Glomerular endothelial cell (primary cell): ENCODE measurements at places on chromosomes 4 and X.

GRCh38 chr4:153116801-153117200, 87.4 kb upstream of the TRIM2 start:
- no peak for DNase-seq

DNA sequence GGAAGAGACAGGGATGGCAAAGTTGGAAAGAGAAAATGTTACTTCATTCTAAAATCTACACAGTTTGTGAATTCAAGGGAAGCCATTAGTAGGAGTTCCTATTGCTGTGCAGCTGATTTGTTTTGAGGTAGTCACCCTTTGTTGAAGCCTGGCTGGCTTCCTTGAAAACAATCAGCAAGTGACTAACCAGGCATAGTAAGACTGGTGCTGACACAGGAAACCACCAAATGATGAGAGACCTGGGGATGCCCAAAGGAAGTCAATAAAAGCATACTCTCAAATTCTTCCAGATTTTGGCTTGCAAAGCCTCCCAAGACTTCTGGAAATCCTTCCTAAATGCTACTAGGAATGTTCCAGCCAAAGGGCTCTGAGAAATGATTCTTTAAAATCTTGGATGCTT, 23.9 kb upstream of the PRDM8 start:
- DNase-seq = peak; percentile 50

- no peak for DNase-seq
Measured at GRCh38 chr4:151935411-151935810, 174.6 kb upstream of the GATB start.

GRCh38 chrX:83422836-83423235, 85.3 kb upstream of the POU3F4 start:
- DNase-seq = no peak

- DNase-seq = no peak
Measured at GRCh38 chr4:3418029-3418762, 23.6 kb upstream of the HGFAC start.

DNA sequence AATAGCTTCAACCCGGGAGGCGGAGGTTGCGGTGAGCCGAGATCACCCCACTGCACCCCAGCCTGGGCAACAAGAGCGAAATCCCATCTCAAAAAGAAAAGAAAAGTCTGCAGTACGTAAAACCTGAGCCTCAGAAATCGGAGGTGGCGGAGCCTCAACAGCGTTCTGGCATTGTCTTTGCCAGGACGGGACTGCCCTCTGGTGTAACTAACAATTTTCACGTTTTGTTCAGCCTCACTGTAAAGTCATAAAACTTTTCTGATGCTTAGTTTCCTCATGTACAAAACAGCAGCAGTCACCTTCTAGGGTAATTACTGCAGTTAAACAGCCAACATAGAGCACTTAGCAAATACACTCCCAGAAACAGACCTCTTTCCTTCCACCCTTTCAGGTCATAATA, 121.7 kb downstream of the RBM47 start:
- DNase-seq = no peak

GRCh38 chr4:124790471-124790870, 77.9 kb upstream of the ANKRD50 start:
- no peak for DNase-seq

DNA sequence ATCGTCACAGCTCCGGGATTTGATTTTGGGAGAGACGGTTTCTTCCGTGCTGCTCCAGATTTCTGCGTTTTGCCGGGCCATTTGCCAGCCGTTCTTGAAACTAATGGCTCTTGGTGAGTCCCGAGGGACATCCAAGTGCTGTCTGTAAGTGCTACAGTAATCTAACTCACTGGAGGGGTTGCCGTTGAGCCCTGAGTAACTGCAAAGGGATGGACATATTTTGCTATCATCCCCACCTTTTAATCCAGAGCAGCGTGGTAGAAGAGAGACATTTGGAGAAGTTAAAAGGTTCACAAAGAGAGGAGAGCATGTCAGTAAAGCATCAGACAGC, 88.9 kb upstream of the PDLIM3 start:
- no peak for DNase-seq

DNA sequence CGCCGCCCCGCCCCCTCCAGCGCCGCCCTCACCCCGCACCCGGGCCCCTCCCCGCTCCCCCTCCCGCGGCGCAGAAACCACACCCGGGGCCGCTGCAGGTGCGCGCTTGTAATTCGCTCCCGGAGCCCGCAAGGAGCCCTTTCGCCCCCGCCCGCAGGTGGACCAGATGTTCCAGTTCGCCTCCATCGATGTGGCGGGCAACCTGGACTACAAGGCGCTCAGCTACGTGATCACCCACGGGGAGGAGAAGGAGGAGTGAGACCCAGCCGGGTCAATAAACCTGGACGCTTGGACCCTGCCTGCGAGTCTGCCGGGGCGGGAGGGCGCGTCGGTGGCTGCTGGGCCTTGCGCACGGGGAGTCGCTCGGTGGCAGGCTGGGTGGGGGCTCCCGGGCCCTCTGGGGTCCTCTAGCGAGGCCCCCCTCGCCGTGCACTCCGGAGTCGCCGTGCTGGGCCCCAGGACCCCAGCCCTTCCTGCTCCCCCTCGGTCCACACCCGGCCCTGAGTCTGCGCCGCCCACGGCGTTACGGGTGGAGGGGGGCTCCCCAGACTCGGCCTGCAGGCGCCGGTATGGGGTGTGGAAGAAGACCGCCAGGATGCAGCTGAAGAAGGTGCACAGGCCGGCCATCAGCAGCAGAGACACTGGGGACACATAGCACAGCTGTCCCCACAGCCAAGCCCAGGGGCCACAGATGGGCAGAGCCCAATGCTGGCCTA, 7.1 kb downstream of the SLC49A3 start:
- no peak for DNase-seq

GRCh38 chrX:500481-501010, 113.8 kb upstream of the PPP2R3B start:
- DNase-seq = no peak

GRCh38 chr4:1290165-1290977, 680 bp downstream of the MAEA start:
- no peak for DNase-seq

DNA sequence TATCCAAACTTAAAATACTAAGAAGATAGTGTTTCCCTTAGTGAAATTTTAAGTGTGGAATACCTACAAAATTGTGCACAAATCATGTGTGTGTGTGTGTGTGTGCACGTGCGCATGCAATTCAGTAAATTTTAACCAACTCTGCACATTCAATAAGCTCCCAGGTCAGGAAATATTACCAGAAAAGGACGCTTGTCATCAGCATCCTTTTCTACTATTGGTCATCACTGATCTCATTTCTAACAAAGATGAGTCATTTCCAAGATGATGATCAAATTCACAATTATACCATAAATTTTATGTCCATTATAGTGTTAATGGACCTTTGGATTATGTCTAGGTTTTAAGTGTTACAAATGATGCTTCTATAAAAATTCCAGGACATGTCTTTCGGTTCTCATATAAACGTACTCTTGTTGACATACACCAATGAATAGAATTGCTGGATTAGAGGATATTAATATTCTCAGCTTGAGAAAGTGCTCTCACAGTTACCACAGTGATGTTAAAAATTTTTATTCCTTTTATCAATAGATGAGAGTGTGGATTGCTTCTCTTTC, 560.9 kb upstream of the AGA start:
- DNase-seq = no peak

DNA sequence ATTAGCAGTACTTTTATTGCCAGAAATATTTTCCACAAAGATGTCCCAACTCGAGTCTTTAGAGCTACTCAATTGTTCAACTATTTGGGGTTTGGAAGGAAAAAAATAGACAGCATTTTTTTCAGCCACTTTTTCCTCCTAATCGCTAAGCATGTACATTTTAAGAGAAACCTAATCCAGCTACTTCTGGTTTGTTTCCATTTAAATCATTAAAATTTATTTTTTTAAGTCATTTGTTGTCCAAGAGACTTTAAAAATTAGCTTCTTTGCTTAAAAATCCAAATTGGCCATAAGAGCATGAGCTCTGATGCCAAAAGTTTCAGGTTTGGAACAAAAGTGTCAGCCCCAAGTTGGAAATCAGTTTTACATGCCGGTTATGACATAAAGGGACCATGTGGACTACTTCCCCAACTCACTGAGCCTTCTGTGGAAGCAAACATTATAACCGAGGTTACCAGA, 186.3 kb upstream of the INTU start:
- DNase-seq = no peak

GRCh38 chrX:2572740-2573139, 72.0 kb upstream of the DHRSX start:
- no peak for DNase-seq

- no peak for DNase-seq
Measured at GRCh38 chrX:107677501-107677901, 49.2 kb downstream of the PRPS1 start.

DNA sequence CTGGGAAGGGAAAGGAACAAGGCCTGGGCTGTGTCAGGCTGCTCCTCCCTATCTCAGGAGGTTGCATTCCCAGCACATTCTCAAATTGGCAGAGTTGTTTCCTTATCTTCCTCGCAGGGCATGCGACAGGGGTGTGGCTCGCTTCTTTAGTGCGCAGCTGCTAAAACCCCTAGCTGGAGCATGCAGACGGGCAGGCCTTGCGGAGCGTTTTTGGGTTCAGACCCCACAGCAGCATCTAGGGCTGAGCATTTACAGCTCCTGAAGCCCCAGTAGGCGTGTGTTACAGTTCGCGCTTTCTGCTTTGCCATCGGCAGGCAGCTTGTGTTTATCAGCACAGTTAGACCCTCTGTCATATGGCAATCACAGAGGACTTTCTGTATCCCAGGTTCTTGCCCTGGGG, 392.4 kb downstream of the TECRL start:
- no peak for DNase-seq
